ENCODE measurements at places on chromosomes 4 and X. TPM values are rescaled to one million over a fixed set of nuclear protein-coding genes. Genes with fewer than 3 reads are reported as not detected.

DNA sequence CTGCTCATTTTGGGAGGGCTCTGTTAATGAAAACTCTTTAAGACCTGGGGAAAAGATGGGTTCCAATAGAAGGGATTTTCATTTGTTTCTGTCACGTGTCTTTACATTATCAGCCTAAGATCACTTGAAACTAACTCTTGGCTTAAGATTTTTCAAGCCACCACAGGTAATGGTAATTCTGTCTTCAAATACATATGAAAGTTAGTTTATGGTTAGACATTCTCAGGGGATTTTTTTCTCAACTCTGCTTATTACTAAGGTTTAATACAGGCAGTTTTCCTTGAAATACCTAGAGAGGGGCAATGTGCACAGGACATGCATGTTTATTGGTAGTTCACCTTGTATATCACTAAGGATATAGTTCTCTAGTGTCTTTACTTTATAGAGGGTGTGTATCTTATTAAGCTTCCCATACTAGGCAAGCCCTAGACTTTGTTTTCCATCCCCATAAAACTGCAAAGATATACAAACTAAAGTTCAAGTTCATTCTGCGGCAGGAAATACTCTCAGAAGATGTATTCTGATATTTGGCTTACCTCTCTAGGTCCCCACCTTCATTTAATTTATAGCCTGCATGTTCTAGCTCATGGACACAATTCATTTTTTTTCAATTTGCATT, 38.2 kb upstream of the MYOZ2 start:
- no peak for DNase-seq
- H3K36me3 ChIP-seq: no peaks in the 10 kb centered on the region
- H3K4me3 ChIP-seq: no peak overlapping the region
- no peaks in the 10 kb centered on the region for H3K27me3 ChIP-seq
- peaks cover 4% of the 10 kb centered on the region for H3K4me1 ChIP-seq
- no peak overlapping the region for H3K27ac ChIP-seq

DNA sequence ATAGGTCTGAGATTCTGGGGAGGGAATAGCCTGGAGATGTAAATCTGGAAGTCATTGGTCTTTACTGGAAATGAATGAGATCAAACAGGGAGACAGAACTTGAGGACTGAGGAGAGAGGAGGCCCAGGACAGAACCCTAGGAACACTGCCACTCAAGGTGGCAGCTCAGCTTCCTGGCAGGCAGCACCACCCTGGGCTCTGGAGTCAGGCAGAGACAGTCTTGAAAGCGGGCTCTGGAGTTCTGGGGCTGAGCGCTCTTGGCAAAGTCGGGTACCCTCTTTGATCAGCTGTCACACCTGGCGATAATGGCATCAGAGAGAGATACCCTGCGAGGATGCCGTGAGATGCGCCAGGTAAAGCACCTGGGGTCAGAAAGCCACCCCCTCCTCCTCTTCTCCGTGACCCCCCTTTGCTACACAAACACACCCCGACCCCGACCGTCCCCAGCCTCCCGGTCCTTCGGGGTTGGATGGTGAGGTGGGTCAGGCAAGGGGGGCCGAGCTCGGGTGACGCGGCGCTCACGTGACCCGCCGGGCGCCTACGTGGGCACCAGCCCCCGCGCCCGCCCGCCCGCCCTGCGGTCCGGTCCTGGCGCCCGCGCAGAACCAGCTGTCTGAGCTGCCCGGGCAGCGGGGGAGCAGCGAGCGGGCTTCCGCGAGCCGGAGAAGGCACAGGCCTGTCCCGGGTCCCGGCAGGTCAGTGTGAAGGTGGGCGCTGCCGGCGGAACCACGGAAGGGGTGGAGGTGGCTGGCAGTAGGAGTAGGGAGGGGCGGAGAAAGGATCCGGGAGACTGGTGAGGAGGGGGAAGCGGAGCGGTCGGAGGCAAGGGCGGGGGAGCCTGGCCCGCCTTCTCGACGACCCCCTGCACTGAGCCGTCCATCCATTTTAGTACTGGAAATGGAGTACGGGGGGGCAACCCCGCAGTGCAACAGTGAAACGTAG, at the start of gene TCEAL3:
TCEAL3 (plus strand) TSS at position 600 of the 942 bp plus-strand sequence. CDS start 1,102 bp downstream, outside the sequence.
- no peak within 1 kb of the TSS for H3K27ac ChIP-seq
- DNase-seq: no peak
- no peaks in the 10 kb centered on the region for H3K4me1 ChIP-seq
- peaks cover 13% of the 10 kb centered on the region for H3K27me3 ChIP-seq

GRCh38 chr4:41935652-41936021, 408 bp downstream of the TMEM33 start:
- H3K27me3 ChIP-seq: no peaks in the 10 kb centered on the region
- peaks cover 42% of the 10 kb centered on the region for H3K4me1 ChIP-seq
- no peak for DNase-seq
- peaks cover 42% of the 10 kb centered on the region for H3K36me3 ChIP-seq

DNA sequence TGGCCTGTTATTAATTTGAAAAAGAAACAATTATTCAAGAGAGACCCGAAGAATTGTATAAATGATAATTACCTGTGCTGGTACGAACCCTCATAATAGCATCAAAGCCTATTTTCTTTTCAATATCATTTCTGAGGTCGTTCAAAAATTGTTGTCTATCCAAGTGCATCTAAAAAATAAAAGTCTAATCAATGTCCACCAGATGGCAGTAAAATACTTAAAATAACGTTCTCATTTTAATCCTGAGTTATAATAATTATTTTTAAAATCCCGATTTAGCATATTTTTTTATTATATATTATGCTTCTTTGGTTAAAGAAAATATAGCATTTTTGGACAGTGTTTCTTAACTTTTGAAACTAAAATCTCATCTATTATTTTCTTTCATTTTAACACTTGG, 55.7 kb downstream of the METTL14 start:
- no peak for DNase-seq
- peaks cover 56% of the 10 kb centered on the region for H3K36me3 ChIP-seq
- no peak overlapping the region for H3K4me3 ChIP-seq
- H3K27me3 ChIP-seq: no peaks in the 10 kb centered on the region
- H3K4me1 ChIP-seq: no peaks in the 10 kb centered on the region

DNA sequence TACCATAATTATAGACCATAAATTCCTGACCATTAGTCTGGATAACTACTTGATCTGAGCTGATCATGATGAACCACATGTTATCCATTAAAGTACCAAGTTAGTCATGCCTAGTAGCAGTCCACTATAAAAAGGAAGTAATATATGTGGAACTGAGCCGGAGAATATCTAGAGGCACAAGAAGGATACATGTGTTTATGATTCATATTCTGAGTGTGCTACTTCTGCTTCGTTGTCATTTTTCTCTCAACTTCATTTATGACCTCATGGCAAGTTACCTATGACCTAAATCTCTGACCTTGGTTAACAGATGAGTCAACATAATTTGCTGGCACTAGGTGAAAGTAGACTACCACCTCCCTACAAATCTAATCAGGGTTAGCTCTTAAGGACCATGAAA, 56.5 kb upstream of the ANKRD17 start:
- H3K36me3 ChIP-seq: no peaks in the 10 kb centered on the region
- H3K4me1 ChIP-seq: no peaks in the 10 kb centered on the region
- no peak overlapping the region for H3K27ac ChIP-seq

DNA sequence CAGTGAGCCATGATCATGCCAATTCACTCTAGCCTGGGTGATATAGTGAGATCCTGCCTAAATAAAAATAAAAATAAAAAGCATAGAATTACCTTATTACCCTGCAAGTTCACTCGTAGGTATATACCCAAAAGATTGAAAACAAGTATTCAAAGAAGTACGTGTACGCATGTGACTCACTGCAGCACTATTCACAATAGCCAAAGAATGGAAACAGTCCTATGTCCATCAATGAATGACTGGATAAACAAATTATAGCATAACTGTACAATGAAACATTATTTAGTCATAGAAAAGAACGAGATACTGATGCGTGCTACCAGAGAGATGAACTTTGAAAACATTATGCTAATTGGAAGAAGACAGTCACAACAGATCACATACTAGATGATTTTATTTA, 204.6 kb upstream of the DIAPH2 start:
- H3K27me3 ChIP-seq: no peaks in the 10 kb centered on the region

Gene GPC3
- total RNA-seq: 0.25 TPM

Measured in activated T-helper 2 cell treated with anti-CD3 and anti-CD28 coated beads, Interferon-gamma antibody, Interleukin-2, Interleukin-4, amounts not matched to agents 10 μg/mL and 5 μg/mL and 100 μg/mL, durations not matched to agents 14 hours and 24 hours and 36 hours (primary cell).